Stimulated activated CD4-positive, alpha-beta T cell treated with anti-CD3 and anti-CD28 coated beads, Interleukin-1b, Interleukin-23, amount 100 ng/mL, for 1 hour (primary cell): ENCODE measurements at places on chromosomes 1 and 21.

GRCh38 chr1:204802401-204803175 lies 68.1 kb upstream of the NFASC start:
- DNase-seq = no peak

DNA sequence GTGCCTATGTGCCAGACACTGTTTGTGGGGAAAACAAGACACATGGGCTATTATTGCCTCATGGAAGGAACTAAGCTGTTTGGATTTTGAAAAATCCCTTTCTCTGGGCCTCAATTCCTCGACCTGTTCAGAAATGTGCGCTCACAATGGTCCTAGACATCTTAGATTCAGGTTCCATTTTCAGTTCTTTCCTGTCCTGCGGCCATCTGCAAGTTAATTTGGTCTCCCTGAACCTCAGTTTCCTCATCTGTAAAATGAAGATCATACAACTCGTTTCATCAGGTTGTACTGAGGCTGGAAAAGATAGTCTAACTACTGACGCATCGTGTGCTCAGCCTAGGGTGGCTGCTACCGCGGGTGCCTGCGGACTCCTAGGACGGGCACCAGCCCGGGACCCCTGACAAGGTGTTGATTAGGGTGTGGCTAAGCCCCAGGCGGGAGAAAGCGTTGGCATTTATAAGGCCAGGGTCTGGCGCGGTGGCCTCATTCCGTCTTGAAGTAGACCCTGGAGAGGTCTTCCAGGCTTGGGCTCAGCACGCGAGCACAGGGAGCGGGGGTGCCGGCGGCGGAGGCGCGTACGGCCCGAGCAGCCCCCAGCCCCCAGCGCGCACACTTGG lies 493 bp upstream of the ELOA start:
- peak; percentile 17 for DNase-seq

DNA sequence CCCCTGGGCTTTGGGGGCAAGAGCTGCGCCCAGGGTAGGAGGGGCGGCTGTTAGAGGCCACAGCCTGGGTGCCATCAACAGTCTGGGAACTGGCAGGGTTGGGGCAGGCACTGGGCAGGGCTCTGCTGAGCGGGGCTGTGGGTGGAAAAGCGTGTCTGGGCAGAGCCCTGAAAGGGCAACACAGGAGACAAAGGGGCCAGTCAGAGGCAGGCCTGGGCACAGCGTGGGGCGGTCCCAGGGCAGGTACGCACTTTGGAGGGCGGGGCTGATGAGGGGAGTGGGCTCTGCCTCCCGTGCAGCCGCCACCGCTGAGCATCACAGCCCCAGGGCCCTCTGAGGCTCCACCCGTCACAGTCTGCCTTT lies 13.9 kb downstream of the CELSR2 start:
- DNase-seq = no peak

DNA sequence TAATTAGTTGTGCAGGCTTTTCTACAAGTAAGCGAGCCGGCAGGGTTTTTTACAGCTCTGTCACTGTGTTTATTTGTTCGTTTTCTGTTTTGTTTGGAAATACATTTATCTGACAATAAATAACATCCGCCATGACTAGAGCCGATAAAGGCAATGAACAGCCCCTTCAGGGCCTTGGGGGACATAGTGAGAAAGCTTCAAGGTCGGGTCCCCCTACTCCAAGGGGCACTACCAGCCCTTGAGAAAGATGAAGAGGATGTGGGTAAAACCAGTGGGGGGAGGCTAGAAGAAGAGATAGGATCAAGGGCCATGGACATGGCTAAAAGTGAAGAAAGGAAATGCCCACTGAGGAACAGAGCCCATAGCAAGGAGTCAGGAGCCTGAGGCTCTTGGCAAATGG lies 38.5 kb upstream of the CTTNBP2NL start:
- DNase-seq = no peak

- DNase-seq = no peak
Measured at GRCh38 chr1:109980324-109981003, 4.1 kb upstream of the AHCYL1 start.

GRCh38 chr1:226004396-226004795 lies 5.3 kb upstream of the SDE2 start:
- DNase-seq = no peak

DNA sequence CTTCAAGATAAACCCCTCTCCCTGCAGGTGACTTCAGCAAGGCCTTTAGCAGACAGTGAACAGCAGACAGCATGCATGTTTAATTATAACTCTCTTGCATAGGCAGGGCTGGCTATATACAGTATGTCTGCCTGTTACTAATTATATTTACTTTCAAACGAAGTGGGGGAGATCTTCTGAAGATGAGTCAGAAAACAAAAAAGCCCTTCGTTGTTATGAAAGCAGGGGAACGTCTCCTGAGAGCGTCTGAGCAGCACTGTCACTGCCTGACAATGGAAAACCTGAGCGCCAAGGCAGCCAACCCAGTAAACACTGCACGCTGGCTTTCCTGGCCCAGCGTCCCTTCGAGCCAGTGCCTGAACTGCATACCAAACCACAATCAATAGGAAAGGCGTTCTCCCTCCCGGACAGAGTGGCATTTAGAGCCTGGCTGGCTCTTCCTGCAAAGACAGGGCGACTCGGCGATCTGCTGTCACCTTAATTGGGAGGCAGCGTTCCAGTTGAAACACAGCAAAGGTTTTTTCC lies 54.1 kb downstream of the TOMM20 start:
- peak; percentile 32 for DNase-seq

GRCh38 chr1:225670356-225670755 lies 17.4 kb upstream of the ENAH start:
- no peak for DNase-seq

DNA sequence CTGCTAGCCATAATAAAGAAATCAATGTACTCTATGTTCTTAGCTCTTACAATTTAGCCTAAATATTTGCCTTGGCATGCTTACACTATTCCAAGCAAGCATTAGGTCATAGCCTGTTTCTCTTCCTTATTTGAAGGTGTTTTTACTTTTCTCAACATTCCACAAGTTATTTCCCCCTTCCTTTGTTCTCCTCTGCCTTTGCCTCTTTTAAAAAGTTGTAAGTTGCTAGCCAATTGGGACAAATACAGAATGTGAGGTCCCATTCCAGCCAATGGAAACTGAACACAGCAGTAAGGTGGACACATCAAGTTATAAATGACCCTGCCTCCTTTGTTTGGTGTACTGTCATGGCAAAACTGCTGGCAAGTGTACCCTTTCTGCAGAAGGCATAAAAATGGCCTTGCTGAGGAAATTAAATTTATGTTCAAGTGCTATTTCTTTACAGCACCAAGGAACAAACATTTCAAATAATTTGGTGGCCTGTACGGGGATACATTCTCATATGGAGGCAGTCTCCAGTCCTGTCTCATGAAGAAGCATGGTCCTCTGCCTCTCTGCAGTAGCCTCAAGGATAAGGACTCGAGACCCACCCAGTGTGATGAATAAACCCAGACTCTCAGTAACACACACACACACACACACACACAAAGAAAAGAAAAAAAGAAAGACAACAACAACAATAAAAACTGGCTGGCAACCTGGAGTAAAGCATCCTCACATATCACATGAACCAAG lies 28.8 kb upstream of the FMO1 start:
- no peak for DNase-seq

DNA sequence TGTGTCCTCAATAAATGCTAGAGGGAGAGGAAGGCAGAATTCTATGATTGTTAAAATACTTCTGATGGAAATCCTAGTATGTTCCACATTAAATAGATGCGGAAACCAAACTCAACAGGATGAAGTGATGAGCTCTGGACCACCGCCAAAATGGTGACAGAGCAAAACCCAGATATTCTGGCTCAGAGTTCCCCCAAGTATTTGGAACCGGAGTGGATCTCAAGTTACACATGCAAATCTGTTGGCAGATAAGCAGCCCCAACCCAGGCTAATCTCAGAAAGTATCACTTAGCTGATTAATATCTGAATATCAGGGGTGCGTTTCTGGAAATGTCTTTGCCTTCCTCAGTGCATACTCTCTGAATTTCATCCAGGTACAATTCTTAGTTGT lies 17.4 kb upstream of the GRHL3 start:
- no peak for DNase-seq

DNA sequence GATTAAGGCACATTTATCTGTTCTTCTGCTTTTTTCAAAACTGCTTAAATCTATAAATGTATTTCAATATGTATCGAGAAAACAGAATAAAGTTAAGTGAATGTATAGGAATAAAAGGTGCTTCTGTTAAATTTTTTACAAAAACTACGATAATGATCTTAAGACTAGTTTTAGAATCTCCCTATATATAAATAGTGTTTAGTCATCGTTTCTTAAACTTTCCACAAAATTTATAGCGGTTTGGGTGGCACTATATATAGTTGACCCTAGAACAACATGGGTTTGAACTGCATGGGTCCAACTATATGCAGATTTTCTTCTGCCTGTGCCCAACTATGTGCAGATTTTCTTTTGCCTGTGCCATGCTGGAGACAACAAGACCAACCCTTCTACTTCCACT lies 125.7 kb downstream of the CRB1 start:
- DNase-seq = no peak

DNA sequence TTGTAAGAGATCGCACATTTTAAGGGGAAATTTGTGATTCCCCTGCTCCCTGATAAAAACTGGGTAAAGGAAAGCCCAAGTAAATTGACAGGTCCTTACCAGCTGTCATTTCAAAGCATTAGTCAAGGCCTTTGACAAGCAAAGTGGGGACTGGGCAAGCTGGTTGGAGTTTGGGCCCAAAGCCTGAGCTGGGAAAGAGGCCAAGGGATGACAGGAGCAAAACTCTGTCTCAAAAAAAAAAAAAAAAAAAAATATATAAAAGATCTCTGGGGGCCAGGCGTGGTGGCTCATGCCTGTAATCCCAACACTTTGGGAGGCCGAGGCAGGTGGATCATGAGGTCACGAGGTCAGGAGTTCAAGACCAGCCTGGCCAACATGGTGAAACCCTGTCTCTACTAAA lies 36.9 kb downstream of the SLC2A1 start:
- no peak for DNase-seq

GRCh38 chr1:154802336-154802969 lies 67.6 kb downstream of the KCNN3 start:
- no peak for DNase-seq

- DNase-seq = no peak
Measured at GRCh38 chr1:233094691-233095090, 144.3 kb downstream of the NTPCR start.

DNA sequence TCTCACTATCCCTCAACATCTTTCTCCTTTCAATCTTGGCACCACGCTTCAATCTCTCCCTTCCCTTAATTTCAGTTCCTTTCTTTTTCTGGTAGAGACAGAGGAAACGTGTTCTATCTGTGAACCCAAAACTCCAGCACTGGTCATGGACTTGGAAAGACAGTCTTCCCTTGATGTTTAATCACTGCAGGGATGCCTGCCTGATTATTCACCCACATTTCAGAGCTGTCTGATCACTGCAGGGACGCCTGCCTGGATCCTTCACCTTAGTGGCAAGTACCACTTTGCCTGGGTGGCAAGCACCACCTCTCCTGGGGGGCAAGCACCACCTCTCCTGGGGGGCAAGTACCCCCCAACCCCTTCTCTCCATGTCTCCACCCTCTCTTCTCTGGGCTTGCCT lies 27.8 kb downstream of the SELL start:
- DNase-seq = no peak

- DNase-seq = no peak
Measured at GRCh38 chr1:2036287-2036686, 13.9 kb upstream of the PRKCZ start.

DNA sequence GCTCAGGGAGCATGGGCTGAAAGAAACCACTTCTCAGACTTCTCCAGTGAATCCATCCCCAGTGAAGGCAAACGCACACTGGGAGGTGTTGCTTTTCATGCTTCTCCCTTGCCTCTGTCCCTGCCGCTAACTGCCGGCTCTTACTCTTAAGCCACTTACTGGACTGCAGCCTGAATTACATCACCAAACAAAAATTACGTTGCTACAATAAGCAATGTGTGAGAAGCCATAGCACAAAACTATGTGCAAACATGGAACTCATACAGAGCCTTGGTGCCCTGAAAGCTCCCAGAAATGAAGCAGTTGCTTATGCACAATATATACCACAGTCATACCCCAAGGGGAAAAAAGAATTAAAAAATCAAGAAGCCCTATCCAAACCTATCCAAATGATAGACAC lies 375.2 kb downstream of the KCNH1 start:
- no peak for DNase-seq

DNA sequence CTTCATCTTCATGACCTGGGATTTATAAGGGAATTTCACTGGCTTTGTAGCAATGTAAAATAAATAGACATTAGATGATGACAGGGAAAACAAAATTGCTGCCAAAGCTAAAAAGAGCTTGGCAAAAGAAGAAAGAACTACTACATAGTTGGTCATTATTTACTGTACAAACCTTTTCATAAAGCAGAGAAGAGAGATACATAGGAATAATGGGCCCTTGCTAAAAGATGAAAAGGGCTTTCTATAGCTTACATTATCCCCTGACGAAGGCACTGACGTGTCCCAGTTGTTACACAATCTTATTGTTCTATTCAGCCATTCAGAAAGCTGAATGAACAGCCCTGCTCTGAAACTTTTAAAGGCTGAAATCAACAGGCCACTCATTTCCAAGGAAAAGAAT lies 57.1 kb downstream of the ZC3H11B start:
- no peak for DNase-seq

- no peak for DNase-seq
Measured at GRCh38 chr1:99170516-99170915, 93.8 kb upstream of the PLPPR4 start.

DNA sequence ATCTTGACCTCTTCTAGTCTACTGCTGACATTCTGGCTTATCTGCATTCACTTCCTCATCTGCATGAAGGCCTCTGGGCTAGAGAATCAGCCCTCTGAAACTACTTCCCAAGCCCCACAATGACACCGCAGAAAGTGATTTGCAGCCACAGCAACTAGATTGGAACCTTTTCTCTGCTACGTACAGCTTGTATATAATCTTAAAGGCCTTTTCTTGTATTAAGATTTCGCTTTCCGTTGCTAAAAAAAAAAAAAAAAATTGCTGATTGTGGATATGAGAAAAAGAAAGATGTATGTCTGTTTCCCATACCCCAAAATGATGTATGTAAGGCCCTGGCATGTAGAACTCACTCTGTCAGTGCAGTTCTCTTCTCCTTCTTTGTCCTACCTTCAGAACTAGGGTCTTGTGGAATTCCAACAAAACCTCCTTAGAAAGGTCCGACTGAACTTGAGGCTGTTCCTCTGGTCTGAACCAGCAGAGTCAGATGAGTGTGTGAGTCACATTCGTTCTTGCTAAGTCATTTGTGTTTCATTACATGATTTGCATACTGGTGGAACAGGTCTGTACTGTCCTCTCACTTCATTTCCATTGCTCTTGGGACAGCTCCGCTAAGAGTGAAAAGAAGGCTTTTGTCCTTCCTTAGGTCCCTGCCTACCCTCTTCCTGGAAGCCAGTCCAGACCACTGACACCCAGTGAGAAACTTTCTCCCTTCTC lies 62.7 kb downstream of the PLPP3 start:
- DNase-seq = no peak

DNA sequence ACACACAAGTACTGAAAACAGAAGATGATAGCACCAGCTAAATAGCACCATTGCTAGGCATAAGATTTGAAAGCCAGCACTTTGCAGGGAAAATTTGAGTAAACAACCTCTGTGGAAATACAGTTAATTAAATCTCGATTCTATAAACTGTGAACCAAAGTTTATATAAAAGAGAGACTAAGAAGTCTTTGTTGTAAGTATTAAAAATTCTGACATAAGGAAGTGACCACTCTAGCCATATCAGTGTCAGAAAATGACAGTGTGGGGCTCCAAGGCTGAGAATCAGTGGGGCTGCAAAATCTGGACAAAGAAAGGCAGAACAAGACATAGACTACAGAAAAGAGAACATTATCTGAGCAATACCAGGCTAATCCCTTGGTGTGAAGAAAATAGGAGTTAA lies 292.2 kb downstream of the ST6GALNAC3 start:
- no peak for DNase-seq
